ENCODE measurements at places on chromosomes 4 and X.
A peak's percentile ranks its signal among the peaks of the same experiment; 100 is the strongest.

DNA sequence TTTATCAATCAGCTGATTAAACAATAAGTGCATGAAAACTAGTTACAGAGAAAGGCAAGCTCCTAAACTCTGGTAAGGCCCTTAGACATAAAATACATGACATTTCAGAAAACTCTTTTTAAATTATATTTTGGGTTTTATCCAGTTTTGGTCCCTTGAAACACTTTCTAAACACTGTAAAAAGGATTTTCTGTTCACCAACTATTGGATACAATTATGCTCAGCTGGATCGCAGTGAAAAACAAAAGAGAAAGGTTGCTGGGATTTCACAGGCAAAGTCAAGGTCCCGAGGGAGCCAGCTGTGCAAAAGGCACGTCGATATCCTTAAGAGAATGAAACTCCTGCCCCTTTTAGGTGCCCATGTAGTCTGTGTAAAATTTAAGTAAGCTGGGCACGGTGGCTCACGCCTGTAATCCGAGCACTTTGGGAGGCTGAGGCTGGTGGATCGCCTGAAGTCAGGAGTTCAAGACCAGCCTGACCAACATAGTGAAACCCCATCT is 1018.4 kb upstream of the INTU start:
- no peak for DNase-seq

- DNase-seq = no peak
Observed at GRCh38 chrX:17563076-17563475, 174.2 kb upstream of the SCML1 start.

- DNase-seq = no peak
Observed at GRCh38 chr4:154807042-154807630, 26.1 kb downstream of the RBM46 start.

DNA sequence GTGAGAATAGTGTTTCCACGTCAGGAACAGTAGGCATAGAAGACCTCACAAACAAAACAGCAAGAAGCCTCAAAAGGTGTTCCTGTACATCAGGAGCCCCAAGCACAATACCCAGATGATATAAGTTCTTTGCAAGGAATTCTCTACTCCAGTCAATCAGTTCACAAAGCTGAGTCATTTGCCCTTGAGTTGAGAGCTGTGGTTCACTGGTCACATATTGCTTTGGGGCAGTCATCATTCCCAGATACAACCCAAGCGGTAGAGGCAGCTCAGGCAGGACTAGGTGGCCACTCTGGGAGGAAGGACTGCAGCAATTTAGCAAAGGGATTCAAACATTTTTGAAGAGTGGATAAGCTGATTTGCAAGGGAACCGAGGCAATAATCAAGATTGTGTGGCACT is 551.5 kb upstream of the ZFP42 start:
- no peak for DNase-seq

GRCh38 chr4:56641494-56642051 is 39.5 kb downstream of the HOPX start:
- no peak for DNase-seq

DNA sequence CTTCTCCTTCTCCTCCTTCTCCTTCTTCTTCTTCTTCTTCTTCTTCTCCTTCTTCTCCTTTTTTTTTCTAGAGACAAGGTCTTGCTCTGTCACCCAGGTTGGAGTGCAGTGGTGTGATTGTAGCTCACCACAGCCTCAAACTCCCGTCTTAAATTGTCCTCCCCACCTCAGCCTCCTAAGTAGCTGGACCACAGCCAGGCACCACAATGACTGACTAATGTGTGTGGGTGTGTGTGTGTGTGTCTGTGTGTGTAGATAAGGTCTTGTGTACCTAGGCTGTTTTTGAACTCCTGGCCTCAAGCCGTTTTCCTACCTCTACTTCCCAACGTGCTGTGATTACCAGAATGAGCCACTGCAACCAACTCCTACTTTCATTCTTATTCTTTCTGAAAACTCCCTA is 390.9 kb downstream of the ADAM29 start:
- DNase-seq = no peak

- DNase-seq = no peak
Observed at GRCh38 chr4:142539796-142540482, 306.2 kb downstream of the INPP4B start.

- DNase-seq = peak; percentile 69
Observed at GRCh38 chr4:8594097-8595038, 1.8 kb downstream of the CPZ start.

DNA sequence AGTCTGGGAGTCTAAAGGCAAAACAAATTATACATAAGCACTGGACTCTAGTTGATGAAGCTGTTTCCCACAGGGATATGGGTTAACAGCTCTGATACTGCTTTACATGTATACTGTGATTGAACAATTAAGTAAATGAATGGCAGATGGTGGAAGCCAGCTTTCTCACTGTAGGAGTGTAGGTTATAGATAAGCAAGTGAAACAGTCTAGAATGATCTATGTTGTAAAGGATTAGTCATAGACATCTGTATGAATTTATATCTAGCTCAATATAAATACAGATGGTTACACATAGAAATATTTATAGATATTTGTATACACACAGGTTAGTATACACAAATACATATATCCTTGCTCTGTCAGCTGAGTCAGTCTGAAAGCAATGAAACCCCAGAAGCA is 276.1 kb downstream of the PPARGC1A start:
- DNase-seq = no peak

- DNase-seq = no peak
Observed at GRCh38 chrX:110042496-110042895, 39.6 kb downstream of the TMEM164 start.

DNA sequence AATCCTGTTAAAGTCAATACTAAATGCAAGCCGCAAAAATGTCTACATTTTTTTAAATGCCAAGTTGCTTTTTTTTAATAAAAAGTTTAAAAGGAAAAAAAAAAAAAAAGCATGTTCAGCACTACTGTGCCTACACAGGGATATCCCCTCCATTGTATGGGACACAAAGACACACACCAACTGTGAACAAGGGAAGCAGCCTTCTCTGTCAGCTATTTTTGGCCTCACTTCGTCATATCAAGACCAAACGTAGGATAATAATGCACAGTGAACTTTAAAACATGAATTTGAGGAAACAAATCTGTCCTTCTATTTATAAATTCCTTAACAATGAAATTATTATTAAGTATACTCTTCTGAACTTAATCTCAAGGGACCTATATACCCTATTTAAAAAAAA is 4.4 kb downstream of the FBXW7 start:
- no peak for DNase-seq

- DNase-seq = no peak
Observed at GRCh38 chr4:123246085-123246484, 150.5 kb upstream of the SPRY1 start.

GRCh38 chr4:113574636-113575103 is 186.9 kb downstream of the CAMK2D start:
- no peak for DNase-seq

DNA sequence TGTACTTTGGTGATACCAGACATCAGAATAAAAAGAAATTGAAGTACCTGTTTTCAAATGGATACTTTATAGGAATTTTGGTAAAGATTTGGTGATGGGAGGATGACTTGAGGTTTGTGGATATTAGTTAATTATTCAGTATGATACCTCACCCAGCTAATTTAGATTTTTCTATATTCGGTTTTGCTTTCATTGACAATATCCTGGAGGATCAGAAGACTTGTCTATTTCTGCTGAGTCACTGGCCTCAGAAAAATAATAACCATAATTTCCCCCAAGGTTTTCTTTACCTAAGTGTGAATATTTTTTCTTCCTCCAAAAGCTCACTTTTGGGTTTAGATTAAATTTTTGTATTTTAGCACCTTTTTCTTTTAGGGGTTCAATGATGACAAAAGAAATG is 100.2 kb downstream of the EGF start:
- DNase-seq = no peak

- DNase-seq = no peak
Observed at GRCh38 chr4:53917729-53918128, 146.7 kb downstream of the CHIC2 start.

DNA sequence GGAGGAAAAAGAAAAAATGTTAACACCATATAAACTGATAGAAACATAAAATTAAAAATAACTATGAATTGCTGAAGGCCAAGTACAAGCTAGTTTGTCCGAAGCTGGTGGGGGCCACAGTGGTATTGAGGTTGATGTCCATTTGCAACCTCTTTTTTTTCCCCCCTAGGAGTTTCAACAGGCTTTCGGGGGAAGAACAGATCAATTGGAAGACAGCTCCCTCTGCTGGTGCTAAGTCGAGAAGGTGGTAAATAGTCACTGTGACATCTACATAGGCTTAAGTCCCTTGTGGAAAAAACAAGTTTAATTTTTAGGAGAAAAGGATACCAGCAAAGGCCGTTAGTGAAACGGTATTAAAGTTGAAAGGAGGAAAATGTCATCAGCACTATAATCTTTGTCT is 115.7 kb upstream of the ZXDA start:
- DNase-seq = peak; percentile 0

GRCh38 chr4:103012551-103012950 is 7.0 kb downstream of the SLC9B1 start:
- no peak for DNase-seq

GRCh38 chrX:18394477-18394876 is 30.9 kb upstream of the CDKL5 start:
- DNase-seq = no peak

- DNase-seq = no peak
Observed at GRCh38 chr4:5260121-5260520, 208.8 kb downstream of the STK32B start.

- no peak for DNase-seq
Observed at GRCh38 chrX:11533199-11533651, 132.5 kb downstream of the ARHGAP6 start.

DNA sequence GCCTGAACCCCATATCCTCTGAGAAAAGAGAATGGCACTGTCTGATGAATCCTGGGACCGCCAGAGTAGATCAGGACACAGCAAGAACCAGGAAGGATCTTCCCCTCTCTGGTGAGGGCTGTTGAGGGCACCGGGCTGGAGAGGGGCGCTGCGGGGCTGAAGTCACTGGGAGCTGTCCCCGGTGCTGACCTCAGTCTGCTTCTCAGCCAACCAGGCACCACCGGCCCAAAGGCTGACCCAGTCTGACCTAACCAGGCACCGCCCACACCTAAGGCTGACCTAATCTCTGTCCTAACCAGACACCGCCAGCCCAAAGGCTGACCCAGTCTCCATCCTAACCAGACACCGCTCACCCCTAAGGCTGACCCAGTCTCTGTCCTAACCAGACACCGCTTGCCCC is 82.8 kb downstream of the CPZ start:
- no peak for DNase-seq

DNA sequence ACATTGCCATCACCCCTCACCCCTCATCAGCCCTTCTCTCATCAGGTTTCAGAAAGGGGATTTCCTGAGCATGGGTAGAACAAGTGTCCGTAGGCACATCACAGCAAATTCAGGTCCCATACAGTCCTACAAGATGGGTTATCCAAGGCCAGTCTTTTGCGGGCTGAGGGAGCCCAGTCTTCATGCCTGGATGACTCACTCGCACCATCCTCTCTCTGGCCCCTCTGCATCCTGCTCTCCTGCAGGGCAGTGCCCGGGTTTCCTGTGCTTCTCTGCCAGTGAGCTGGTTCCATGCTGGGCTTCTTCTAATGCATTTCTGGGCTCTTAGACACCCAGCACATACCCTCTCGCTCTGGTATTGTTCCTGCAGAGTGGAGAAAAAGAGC is 7.3 kb upstream of the INTS6L start:
- no peak for DNase-seq

- no peak for DNase-seq
Observed at GRCh38 chr4:119209077-119209476, 3.4 kb upstream of the USP53 start.

- DNase-seq = no peak
Observed at GRCh38 chrX:27660878-27661277, 70.7 kb downstream of the DCAF8L2 start.

GRCh38 chr4:81164623-81165416 is 50.2 kb downstream of the PRKG2 start:
- DNase-seq = no peak

- DNase-seq = no peak
Observed at GRCh38 chr4:77582711-77583110, 22.9 kb upstream of the CXCL13 start.

- no peak for DNase-seq
Observed at GRCh38 chr4:4326166-4326565, 36.1 kb downstream of the ZBTB49 start.

GRCh38 chr4:94420356-94420755 is 31.4 kb upstream of the PDLIM5 start:
- no peak for DNase-seq

DNA sequence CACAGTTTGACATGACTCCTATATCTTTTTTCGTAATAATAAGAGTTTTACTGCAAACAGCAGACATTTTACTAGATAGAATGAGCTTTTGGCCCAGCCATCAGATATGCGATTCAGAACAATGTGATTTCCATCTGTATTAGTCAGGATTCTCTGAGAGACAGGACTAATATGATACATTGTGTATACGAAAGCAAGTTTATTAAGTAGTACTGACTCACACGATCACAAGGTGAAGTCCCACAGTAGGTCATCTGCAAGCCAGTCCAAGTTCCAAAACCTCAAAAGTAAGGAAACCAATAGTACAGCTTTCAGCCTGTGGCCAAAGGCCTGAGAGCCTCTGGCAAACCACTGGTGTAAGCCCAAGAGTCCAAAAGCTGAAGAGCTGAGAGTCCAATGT is 24.1 kb downstream of the CXCL8 start:
- DNase-seq = no peak

DNA sequence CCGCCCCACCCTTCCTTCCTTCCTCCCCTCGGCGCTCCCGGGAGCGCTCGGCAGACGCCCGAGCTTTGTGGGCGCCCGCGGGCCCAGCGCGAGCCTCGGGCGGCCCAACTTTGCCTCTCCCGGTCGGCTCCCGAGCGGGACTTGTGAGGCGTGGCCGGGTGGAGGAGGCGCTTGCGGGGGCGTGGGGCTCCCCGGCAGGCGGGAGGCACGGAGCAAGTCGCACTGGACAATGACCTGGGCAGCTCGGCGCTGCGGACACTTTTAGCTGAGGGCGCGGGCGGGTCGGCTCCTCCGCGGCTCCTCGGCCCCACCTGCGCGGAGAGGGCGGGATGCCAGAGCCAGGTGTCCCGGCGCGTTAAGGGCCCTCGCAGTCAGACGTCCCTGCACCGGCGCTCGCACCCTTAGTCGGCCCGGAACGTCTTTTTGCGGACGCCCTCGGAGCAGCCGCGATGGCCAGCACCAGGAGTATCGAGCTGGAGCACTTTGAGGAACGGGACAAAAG is 385 bp downstream of the DCLK2 start:
- DNase-seq = peak; percentile 17

DNA sequence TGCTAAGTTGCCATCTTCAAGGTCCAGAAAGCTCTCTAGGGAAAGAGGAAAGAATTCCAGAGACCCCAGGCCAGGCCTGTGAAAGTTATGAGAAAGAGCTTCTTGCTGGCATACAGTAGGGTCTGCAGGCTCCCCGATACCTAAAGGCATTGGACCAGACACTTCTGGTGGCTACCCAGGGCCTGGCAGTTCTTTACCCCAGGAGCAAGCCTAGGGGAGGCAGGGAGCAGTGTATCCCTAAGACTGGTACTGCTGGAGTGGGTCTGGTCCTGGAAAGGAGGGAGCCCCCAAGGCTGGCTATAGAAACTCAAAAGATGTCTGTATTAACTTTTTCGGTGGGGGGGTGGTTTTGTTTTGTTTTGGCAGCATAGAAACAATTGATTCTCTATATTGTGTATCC is 19.8 kb upstream of the FAM193A start:
- no peak for DNase-seq

DNA sequence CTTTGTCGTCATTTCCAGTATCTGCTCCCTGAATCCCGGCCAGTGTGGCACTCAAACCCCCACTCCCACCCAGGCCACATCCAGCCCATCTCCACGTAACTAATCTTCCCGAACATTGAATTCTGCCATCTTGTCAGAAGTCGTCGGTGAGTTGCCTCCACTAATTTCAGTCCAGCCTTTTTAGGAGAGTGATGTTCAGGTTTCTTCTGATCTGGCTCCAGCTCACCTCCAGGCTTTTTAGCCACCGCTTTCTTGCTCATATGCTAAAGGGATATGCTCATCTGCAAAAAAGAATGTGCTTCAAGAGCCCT is 1.3 kb downstream of the TMEM165 start:
- no peak for DNase-seq

Data from GM12892 (cell line).